Retinal pigment epithelial cell (primary cell): ENCODE measurements at places on chromosomes 3 and 15.

DNA sequence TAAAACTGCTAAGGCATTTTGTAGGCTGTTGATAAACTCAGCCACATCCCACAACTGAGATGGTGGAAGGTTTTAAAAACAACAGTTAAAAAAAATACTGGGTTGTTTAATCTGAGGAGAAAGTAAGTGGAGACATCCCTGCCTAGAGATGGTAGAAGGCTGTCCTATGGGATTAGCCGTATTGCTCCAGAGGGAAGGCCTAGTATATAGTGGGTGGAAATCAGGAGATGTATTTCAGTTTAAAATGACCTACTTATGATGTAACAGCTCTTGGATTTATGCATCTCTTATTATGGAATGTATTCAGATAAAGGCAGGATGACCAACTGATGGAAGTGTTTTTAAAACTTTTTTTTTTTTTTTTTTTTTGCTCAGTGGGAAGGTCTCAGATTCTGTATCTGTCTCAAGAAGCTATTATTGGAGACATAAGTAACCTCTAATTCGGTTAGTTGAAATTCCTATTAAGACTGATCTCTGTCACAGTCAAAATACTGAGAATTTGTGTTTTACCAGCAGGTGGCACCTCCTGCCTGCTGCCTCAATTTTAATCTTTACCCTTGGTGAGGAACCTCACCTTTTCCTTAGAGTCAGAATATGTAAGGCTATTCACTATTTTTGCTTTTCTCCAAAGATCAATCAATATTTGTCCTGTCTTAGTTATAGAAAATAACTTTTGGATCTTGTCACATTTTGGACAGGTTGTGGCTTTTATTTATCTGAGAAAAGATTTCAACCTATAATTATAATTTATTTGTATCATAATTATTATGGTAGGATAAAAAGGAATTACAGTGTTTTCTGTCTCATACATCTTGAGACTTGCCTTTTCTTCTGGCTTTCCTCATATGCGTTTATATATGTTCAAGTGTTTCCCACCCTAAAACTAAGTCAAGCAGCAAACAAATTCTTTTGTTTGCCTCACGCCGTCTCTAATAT, 63.0 kb downstream of the VPS8 start:
- peak; percentile 2 for DNase-seq

DNA sequence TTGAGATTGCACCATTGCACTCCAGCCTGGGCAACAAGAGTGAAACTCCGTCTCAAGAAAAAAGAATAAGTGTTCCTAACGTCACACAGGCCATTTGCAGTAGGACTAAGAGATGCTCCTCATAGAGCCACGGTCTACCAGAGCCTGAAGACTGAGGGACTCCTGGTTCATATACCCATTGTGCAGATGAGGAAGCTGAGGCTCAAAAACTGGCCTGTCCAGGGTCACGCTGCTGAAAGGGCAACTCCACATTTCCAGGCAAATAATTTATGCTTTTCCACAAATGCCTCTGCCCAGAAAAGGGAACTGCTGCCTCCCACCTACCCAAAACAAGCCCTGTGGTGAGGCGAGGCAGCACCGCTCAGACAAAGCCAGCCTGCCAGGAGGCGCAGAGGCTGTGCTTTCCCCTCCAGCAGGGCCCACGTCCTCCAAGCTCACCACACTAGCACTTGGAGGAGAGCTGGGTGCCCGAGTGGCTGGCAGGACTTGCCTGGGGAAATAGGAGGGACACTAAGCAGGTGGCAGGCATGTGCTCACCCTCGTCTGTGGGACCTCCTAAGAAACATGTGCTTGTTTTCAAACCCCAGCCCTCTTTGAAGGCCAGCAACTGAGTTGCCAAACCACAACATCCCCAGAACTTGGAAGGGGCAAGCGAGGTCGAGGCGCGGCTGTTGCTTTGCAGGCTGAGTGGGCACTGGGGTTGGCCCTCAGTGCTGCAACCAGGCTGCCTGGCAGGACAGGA, 195.6 kb downstream of the XXYLT1 start:
- peak; percentile 3 for DNase-seq

GRCh38 chr3:184240384-184241140, 8.2 kb downstream of the ALG3 start:
- no peak for DNase-seq

DNA sequence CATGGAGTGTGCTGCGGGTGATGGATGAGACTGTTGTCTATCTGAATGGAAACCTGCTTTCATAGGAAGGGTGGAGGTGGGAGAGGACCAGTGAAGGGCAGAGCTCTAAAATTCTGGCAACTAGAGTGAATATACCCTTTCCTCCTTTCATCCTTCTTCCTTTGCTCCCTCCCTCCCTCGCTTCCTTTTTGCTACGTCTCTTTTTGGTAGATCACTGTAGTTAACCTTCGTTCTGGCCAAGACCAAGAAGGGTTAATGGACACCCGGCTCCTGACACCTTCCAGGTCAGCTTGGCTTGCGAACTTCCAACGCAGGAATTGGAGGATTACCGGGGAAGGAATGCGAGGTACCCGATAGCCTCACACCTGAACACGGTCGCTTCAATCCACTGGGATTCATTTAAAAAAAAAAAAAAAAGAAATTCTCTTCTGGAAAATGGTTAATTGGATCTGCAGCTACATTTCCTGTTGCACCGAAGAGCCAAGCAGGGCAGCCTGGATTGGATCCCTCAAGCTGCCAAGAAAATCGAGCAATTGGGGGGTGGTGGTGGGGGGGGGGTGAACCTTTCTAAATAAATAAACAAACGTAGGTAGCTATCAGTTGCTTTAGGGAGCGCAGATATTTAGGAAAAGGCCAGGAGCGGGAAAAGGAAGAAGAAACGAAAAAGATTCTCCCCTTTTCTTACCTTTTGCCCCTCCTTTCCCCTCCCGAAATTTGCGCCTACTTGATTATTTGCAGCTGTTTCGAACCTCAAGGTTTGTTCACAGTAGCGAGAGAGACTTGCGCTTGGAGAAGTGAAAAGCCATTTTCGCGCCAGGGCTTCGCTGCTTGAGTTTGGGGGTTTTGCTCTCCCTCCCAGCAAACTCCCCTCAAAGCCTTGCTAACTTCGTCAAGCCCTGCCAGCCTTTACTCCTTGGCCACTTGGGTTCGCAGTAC, 9.5 kb upstream of the NR2F2 start:
- DNase-seq, result no peak

DNA sequence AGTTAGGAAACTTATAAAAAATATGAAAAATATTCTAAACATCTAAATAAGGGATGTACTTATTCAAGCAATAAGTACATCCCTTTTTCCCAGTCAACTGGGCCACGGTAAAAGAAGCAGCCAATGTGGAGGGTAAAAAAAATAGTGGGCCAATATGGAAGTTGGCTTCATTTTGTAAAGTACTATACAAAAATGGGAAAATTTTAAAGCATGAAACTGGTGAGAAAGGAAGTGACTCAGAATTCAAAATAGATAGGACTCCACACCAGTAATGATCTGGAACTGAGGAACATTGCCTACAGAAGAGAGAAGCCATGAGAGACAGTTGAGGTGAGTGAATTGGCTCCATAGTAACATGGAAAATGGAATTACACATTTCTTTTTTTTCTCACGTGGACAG, 108.9 kb downstream of the FNDC3B start:
- no peak for DNase-seq

DNA sequence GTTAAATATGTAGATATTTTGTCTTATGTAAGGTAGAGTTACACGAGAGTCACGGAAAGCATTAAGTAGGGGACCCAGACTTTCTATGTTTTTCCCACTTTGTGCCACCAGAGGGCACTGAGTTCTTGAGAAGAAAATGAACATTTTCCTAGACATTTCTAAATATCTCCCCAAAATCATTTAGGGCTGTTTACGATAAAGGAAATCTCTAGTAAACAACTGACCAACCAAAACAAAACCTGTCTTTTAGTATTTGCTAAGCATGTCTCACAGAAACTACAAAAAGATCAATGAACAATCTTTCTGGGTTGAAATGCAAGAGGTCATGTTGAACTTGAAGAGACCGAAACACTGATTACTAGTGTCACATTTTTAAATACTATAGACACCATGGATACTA, 16.1 kb downstream of the POU1F1 start:
- no peak for DNase-seq

DNA sequence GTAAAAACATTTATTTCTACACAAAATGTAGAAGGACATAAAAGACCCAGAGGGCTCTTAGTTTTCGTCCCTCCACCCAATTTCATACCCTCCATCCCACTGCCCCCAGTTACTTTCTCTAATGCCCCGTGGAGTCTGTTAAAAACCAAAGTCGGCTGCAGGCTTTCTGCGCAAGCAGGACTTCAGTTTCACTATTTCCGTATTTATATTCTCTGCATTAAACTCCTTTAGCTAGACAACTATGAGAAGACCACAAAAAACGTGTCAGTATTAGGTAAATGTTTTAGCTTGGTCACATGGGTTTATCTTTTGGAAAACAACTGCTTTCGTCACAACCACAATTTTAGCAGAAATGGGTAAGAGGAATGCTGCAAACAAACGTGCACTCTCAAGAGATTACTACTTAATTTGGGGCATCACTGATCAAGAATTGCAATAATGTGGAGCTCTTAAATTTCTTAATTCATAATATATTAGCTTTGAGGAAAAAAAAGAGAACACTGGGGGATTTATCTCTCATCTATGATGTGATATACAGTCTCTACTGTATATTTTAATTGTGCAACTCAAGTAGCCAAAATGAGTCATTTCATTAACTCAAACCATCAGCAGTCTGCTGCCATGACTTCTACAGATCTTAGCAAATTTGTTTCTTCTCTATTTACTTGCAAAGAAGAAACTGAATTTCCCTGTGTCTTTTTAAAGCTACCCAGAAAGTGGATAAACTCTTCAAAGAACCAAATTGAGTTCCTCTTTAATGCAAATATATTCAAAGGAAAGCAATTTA, 740 bp upstream of the NSMCE3 start:
- peak; percentile 21 for DNase-seq

- DNase-seq, result no peak
Observed at GRCh38 chr15:25793354-25794050, 69.6 kb downstream of the ATP10A start.

DNA sequence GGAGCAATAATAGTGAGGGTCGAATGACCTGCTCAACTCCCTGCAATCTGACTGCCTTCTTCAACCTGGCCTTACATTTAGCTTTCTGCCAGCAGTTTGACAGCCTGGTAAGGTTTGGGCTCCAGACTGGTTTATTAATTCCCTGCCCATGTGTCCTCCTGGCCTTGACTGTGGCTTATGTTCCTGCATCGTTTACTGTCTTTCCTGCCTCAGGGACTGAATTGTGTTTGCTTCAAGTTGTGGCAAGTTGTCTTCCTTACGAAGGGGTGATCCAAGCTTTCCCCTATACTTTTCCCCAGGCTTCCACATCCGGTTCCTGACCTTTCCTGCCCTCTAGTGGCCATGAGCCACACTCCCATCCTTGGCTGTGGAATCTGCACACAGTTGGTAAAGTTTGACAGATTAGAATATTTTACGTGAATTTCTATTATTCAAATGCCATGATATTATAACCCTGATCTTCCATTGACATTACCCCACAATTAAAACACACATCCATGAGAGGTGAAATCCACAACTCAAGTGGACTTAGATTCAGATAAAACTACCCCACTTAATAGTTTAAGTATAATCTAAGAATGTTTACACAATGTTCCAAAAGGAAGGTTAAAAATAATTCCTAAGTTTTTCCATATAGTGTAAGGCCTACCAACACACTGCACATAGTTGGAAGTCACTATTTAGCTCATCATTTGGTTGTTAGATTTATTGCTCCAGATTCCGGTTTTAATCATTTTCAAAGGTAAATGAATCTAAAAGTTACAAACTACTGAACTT, 95.7 kb downstream of the NEDD4 start:
- DNase-seq, result no peak

- DNase-seq, result no peak
Observed at GRCh38 chr3:1400571-1400970, 307.7 kb downstream of the CNTN6 start.

GRCh38 chr3:190533511-190534281, 19.8 kb downstream of the IL1RAP start:
- DNase-seq, result peak; percentile 95

- no peak for DNase-seq
Observed at GRCh38 chr3:157544501-157545130, 41.4 kb upstream of the VEPH1 start.

DNA sequence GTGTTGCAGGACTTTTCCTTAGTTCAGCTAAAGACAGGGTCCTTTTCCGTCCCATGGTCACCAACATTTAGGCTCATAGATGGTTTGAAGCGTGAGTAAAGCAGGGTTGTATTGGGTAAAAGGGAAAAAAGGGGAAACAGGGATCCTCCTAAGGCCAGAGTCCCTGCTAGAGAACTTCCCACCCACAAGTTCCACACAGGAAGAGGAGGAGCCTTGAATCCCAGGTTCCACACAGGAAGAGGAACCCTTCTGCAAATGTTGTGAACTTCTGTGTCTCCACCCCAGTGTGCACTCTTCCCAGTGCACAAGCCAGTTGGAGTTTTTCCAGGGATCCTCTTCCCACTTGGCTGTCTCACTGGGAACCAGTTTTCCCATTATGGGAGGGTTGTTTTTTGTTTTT, 27.6 kb upstream of the ATP8B4 start:
- DNase-seq, result no peak

GRCh38 chr3:111919370-111920065, 59.3 kb upstream of the ABHD10 start:
- DNase-seq, result no peak

GRCh38 chr3:30227571-30228301, 378.7 kb upstream of the TGFBR2 start:
- DNase-seq, result no peak

- no peak for DNase-seq
Observed at GRCh38 chr3:106830334-106830733, 546.9 kb upstream of the CCDC54 start.

- no peak for DNase-seq
Observed at GRCh38 chr15:50665938-50666337, 20.7 kb downstream of the TRPM7 start.

DNA sequence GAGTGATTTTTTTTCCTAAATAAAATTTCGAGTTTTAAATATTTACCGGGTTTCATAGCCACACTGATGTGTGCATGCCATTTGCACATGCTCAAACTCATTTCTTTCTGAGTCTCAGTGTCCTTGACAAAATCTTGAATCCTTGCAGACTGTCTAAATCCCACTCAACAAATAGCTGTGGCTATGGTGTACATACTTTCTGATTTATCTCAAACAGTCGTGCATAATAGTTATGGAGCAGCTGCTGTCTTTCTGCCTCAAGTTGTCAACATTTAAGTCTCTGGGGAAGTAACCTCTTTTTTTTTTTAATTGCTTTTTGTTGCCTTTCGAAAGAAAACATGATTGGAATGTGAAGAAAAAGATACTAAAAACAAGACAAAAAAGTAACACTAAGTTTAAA, 52.8 kb upstream of the UTS2B start:
- DNase-seq, result no peak

DNA sequence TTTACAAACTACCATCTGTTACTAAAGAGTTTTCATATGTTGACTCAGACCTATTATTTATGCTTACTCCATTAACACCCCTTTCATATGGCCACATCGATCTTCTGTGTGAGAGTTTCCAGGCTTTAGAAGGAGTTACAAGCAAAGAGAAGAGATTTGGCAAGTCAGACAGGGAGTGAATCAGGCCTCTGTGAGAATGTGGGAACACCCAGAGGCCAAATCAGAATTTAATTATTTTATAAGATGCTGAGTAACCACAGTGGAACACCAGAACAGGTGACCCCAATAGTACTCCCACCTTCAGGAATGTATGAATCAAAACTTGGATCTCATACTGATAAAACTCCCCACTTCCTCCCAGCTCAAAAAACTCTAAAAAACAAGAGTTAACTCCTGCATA, 42.0 kb downstream of the IFT57 start:
- no peak for DNase-seq
